ENCODE measurements at places on chromosomes 6 and 20. TPM values are rescaled to one million over a fixed set of nuclear protein-coding genes. Genes with fewer than 3 reads are reported as not detected.

DNA sequence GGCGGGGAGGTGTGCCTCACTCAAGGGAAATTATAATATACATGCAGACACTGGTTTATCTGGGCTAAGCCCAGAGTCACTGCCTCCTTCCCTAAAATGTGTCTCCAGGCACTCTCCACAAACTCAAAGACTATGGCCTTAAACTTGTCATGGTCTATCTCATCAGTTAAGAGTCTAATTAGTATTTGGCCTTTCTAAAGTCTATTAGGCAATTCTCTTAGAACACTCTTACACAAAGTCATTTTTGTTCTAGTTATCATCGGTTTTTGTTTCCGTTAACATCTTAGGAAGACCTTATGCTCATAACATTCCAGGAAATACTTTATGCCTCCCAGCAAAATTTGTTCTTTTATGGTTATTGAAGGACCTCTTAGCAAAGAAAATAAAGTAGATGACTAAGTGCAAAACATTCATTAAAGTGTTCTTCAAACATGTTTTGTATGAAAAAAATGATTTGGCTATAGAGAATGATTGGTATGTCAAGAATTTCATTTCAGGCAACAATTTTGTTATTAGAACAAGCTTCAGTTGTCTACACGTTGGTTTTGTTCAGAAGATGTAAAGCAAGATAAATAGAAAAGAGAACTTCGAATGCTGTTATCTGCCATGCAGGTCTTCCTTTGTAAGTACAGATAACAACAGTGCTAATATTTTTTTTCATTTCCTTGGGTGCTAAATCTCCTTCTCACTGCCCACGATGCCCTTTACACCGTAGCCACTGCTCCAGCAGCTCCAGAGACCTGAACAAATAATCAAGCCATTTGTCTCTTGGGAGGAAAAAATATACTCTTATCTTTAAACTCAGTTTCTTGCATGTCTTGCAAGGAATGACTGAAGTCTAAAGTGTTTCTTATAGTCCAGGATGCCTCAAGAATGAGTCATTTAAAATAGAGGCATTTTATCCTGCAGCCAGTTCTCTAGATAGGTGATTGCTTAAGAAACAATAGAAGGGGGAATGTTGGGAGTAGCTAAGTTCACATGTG, 170.4 kb downstream of the HTR1B start:
- no peaks in the 10 kb centered on the region for H3K27me3 ChIP-seq
- H3K4me1 ChIP-seq = peaks cover 1% of the 10 kb centered on the region
- no peak overlapping the region for H3K4me3 ChIP-seq
- H3K36me3 ChIP-seq = no peaks in the 10 kb centered on the region

DNA sequence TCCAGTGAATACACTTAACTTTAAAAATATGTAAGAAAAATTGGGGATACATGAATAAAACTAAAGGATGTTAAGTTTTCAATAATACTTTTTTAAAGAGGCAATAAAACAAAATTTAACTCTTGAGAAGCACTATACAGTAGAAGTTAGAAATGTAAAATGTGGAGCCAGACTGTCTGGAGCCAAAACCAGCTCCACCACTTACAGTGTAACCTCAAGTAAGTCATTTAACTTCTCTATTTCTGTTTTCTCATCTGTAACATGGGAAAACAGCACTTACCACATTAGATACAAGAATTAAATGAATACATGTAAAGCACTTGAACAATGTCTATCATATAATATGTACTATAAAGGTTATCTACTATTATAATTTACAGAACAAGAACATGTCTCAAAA, 6.7 kb downstream of the ATG5 start:
- no peak overlapping the region for H3K4me3 ChIP-seq
- H3K4me1 ChIP-seq = peaks cover 4% of the 10 kb centered on the region
- no peak overlapping the region for H3K27ac ChIP-seq

GRCh38 chr6:27777126-27777525, 135.1 kb downstream of the OR2B2 start:
- no peaks in the 10 kb centered on the region for H3K27me3 ChIP-seq
- peaks cover 2% of the 10 kb centered on the region for H3K4me1 ChIP-seq
- no peaks in the 10 kb centered on the region for H3K36me3 ChIP-seq
- no peak for DNase-seq

GLYATL3 gene
- polyA plus RNA-seq = not detected

DNA sequence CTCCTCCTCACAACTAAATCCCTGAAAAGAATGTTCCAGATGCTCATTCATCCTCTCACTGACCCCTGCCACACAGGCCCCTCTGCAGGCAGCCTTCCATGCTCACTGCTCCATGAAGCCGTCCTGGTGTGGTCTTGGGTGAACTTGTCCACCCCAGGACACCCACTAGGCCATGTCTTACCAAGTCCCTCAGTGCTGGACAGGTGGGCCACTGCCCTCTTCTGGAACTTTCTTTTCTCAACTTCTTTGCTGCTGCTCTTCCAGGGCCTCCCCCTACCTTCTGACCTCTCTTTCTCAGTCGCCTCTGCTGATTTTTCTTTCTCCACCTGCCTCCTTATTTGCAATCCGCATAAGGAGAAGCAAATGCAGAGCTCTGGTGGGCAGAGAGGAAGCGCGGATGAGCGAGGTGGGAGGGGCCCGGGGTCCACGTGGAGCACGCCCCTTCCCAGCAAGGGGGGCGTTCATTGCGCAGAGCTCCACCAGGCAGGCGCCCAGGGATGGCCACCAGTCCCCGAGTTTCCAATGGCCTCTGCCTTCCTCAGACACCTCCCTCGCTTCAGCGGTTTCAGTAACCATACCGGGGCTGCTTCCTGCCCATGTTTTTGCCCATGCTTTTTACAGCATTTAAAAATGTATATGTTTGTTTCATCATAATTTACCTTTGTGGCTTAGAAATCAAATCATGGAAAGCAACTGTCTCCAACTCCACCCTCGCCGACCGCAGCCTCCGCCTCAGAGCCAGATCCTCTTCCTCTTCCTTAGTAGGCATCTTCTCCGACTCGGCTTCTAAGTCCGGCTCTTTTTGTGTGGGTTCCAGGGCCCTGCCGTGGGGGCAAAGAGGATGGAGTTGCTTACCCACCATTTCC, 129.6 kb downstream of the ZDHHC14 start:
- H3K4me1 ChIP-seq = no peaks in the 10 kb centered on the region
- no peak overlapping the region for H3K27ac ChIP-seq
- H3K36me3 ChIP-seq = no peaks in the 10 kb centered on the region
- H3K27me3 ChIP-seq = no peaks in the 10 kb centered on the region
- H3K4me3 ChIP-seq = no peak overlapping the region
- DNase-seq = no peak

DNA sequence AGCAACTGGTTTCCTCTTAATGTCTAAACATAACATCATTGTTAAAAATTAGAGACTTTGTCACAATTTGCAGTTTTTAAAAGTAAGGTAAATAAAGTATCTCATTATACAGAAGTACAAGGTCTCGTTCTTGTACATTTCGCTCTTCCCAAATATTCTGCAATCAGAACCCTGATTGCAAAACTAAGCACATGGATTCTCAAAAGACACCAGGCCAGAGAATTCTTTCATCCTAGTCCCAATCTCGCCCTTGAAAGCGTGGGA, 355 bp upstream of the AKAP7 start:
- no peaks in the 10 kb centered on the region for H3K36me3 ChIP-seq
- no peak for DNase-seq
- H3K27ac ChIP-seq = peak overlapping the region; percentile 95
- peak overlapping the region; percentile 77 for H3K4me3 ChIP-seq
- H3K4me1 ChIP-seq = peaks cover 3% of the 10 kb centered on the region
- H3K27me3 ChIP-seq = no peaks in the 10 kb centered on the region

Data from ovary (tissue), 10 donors.